H1 (cell line): ENCODE measurements at places on chromosomes 13 and 19.

DNA sequence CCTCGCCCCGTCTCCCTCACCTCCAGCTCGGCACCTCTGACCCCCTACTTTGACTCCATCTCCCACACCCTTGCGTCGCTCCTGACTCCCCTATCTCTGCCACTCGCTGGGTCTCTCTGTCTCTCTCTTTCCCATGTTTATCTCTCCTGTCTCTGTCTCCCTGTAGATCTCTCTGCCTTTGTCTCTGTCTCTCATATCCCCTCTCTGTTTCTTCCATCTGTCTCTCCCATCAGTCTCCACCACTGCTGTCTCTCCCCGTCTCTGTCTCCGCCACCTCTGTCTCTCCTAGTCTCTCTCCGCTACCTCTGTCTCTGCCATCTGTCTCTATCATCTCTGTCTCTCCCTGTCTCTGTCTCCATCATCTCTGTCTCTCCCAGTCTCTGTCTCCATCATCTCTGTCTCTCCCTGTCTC lies 12.4 kb upstream of the BBC3 start:
- DNase-seq = no peak

DNA sequence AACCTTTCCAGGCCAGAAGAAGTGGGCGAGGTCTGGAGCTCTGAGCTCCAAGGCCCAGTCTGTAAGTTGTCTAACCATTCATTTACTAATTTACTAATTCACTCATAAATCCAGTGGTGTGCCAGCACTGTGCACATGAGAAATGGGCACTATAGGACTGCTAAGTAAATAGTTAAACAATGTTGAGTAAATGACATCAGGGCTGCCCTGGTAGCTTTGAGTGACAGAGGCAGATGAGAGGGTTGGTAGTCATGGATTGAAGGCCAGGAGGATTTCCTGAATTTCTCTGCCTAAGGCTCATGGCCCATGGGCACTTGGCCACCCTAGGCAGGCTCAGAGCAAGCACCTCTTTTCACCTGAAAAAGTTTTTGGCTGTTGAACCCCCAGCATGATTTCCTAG lies 216.9 kb upstream of the RXFP2 start:
- DNase-seq = no peak

DNA sequence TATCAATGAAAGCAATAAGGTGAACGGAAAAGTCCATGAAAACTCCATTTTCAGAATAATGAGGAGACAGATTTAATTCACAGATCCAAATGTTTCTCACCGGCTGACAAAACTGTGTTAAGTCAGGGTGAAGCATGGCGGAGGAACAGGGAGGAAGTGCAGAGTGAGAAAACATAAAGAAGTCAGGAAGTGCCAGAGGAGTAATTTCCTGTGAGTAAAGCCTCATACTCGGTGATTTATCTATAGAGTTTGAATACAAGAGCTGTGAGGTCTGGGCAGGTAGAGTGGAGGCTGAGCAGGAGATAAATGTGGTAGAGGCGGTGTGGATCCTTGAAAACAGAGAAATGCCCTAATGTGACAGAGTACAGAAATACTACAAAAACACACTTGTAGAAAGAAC lies 11.4 kb downstream of the CARD8 start:
- DNase-seq = no peak

- DNase-seq = no peak
Observed at GRCh38 chr13:103799028-103799427, 732.8 kb upstream of the SLC10A2 start.

DNA sequence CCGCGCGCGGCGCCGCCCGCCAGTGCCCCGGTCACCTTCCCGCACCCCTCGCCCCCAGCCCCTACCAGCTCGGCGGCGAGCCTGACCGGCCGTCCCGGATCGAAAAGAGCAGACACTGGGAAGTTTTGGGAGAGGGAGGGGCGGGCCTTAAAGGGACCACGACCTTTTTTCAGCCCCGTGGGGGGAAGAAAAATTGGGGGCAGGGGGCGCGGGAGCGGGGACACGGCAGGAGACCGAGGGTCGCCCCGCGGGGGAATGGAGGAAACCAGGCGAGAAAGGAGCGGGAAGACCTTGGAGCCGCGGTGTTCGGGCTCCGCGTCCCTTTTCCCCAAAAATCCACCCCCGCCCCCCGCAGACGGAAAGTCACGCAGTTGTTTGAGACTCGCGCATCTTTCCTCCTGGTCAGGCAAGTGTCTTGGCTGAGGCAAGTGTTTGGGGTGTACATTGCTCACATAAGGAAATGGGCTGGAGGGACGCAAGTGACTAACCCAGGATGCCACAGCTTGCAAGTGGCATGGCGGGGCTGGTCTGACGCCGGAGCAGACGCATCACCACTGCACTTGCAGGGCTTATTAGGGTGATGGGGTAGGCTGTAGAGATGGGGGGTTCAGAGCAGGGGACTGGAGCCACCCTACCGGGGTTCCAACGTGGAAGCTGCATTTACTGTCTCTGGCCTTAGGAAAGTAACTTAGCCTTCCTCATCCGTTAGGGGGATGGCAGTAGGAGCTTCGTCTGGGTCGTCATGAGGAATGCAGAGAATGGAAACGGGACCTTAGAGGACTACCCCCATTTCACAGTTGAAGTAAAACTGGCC lies 2.7 kb upstream of the HNRNPL start:
- peak; percentile 70 for DNase-seq

DNA sequence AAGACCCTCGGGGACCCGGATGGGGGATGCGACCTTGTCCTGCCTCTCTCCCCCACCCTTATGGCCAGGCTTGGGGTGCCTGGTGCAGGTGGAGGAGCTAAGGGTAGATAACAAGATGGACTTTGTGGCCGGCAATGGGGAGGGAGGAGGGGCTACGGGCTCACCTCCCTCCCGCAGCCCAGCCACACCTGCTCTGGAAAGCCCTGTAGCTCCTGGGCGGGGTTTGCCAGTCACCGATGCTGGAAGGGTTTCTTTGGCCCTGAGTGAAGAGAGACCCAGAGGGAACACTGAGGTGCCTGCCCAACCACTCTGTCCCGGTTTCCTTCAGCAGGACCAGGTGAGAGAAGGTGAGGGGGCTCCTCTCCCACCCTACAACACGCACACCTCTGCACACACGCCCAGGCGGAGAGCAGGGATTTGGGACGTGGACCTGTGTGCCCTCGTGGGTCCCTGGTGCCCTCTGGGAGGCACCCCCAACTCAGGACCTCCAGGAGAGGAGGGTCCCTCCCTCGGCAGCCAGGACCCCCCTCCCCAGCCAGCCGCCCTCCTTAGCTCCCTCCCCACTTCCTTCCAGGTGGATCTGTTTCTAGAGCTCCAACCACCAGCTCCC lies at the start of gene FUT2:
FUT2 (plus strand) TSS at position 229 of the 610 bp plus-strand sequence. CDS start 6,986 bp downstream, outside the sequence.
- DNase-seq = peak; percentile 72

GRCh38 chr13:108342369-108343289 lies 73.1 kb downstream of the TNFSF13B start:
- DNase-seq = no peak

DNA sequence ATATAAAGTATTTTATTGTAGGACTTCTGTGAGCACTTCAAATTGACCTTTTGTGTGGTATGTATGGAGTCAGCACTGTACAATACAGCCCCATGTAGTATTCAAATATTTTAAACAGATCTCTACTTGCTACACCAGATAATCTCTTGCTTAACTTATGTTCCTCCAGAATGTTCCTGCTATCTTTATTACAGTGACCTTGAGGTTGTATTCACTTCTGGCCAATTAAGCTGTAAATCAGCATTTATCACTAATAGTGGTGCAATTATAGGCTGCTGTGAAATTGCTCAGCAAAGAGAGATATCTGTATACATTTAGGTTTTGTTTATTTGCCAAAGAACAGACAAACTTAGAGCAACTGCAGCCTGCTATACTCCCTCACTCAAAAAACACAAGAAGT lies 1218.6 kb downstream of the PCDH17 start:
- no peak for DNase-seq

DNA sequence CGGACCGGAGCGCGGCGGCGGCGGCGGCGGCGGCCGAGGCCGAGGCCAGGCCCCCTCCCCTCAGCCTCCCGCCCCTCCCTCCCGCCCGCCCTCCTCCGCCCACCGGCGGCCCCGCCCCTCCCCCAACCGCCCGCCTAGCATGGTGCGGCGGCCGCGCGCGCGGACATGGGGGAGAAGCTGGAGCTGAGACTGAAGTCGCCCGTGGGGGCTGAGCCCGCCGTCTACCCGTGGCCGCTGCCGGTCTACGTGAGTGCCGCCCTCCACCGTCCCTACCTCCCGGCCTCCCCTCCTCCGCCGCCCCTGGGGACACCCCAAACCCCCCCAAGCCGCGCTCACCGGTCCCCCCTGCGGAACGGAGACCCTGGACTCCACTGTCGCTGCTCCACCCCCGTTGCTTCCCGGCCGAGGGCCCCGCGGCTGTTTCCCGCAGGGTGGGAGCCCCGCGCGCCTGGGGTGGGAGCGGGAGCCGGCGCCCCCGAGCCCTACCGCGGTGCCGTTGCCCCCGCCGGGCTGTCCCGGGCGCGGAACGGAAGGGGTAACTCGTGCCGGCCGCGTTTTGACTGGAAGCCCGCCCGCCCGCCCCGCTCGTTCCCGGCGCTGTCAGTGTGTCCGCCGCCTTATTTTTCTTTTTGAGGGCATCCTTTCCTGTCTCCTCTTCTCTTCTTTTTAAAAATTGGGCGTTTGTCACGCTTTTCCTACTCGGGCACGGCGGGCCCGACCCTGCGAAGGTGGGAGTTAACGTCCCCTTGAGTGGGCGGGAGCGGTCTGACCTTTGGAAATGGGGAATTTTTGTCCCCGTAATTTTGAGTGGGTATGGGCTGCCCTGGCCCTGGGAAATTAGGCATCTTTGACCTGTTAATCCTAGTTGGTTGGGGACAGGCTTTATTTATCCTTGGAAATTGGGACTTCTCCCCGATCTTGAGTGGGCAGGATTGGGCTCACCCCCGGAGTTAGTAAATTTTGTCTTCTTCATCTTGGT lies 576 bp downstream of the DOT1L start:
- peak; percentile 68 for DNase-seq

DNA sequence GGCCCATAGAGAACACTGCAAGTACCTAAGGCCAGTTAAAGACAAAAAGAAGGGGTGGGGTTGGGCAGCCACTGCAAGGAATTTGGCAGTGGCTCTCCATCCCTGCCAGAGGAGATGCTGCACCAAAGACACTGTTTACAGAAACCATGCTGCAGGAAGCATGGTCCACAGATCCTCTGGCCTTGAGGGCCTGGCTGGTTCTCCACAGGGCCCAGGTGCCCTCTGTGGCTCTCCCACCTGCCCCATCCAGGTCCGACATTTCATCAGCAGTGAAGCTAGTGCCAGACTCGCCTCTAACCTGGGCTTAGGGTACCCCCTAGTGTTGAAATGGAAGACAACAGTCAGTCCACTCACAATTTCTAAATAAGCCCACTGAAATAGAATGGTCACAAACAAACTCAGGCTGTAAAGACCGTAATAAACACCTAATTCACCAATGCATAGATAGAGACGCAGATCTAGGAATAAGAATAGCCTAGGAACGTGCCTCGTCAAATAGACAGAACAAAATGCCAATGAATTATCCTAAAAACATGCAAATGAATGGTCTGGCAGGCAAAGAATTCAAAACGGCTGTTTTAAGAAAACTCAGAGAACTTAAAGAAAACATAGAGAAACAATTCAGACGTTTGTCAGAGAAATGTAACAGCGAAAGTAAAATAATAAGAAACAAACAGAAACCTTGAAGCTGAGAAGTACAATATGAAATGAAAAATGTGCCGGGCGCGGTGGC lies 23.3 kb downstream of the LYPD4 start:
- peak; percentile 27 for DNase-seq

DNA sequence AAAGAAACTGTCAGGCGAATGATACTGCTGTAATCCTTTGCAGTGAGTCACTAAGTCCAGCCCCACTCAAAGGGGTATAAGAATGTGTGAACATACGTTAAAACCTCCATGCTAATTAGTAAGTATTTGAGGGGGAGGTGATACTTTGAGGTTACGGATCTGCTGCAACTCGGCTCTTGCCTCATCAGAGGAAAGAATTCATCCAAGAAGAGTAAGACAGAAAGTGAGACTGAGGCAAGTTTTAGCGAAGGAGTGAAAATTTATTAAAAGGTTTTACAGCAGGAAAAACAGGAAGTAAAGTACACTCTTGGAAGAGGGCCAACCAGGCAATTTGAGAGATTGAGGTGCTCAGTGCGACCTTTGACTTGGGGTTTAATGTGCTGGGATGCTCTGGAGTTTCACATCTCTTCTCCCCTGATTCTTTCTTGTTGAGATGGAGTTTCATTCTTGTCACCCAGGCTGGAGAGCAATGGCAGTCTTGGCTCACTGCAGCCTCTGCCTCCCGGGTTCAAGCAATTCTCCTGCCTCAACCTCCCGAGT lies 9.8 kb downstream of the CLEC4M start:
- DNase-seq = no peak

GRCh38 chr19:50654882-50655281 lies 5.6 kb downstream of the C19orf81 start:
- DNase-seq = no peak

GRCh38 chr13:26459276-26460131 lies 98.0 kb upstream of the WASF3 start:
- no peak for DNase-seq

GRCh38 chr13:31424130-31424729 lies 224.5 kb downstream of the B3GLCT start:
- DNase-seq = peak; percentile 75

GRCh38 chr19:18551631-18552030 lies 6.0 kb upstream of the KXD1 start:
- no peak for DNase-seq

DNA sequence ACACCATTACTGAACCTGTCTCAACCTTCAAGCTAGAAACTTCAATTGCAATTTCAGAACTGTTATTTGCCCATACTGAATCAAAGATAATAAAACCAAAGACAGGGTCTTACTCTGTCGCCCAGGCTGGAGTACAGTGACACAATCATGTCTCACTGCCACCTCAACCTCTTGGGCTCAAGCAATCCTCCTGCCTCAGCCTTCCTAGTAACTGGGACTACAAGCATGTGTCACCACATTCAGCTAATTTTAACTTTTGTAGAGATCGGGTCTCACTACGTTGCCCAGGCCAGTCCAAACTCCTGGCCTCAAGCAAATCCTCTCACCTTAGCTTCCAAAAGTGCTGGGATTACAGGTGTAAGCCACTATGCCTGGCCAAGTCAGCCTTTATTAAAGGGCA lies 143.4 kb downstream of the DIAPH3 start:
- DNase-seq = no peak

DNA sequence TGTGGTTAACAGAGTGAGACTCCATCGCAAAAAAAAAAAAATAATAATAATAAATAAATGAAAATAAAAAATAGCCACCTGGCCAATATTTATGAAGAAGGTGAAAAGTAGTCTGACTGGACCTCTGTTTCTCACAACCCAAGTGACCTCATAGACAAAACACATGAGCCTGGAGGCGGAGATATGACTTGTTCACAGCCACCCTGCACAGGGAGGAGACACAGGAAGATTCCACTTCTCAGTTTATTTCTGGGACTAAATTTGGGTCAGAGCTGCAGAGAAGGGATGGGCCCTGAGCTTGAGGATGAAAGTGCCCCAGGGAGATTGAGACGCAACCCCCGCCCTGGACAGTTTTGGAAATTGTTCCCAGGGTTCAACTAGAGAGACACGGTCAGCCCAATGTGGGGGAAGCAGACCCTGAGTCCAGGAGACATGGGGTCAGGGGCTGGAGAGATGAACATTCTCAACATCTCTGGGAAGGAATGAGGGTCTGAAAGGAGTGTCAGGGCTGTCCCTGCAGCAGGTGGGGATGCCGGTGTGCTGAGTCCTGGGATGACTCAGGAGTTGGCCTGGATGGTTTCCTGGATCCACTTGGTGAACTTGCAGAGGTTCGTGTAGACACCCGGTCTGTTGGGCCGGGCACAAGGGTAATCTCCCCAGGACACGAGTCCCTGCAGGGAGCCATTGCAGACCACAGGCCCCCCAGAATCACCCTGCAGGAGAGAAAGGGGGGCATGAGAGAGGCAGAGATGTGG lies 9.6 kb downstream of the KLK5 start:
- DNase-seq = no peak

- no peak for DNase-seq
Observed at GRCh38 chr13:51035978-51036377, 75.1 kb downstream of the C13orf42 start.

GRCh38 chr19:52115526-52116053 lies 20.0 kb upstream of the ZNF841 start:
- DNase-seq = no peak
